ENCODE measurements at places on chromosomes 4 and X.
A peak's percentile ranks its signal among the peaks of the same experiment; 100 is the strongest.

GRCh38 chrX:35696760-35697234 is 101.3 kb upstream of the MAGEB16 start:
- no peak for DNase-seq

- no peak for DNase-seq
These were observed 1.5 kb downstream of the GPR101 start for GRCh38 chrX:137032341-137032694.

- DNase-seq: no peak
These were observed 457 bp upstream of the RAB9A start for GRCh38 chrX:13688384-13688957.

DNA sequence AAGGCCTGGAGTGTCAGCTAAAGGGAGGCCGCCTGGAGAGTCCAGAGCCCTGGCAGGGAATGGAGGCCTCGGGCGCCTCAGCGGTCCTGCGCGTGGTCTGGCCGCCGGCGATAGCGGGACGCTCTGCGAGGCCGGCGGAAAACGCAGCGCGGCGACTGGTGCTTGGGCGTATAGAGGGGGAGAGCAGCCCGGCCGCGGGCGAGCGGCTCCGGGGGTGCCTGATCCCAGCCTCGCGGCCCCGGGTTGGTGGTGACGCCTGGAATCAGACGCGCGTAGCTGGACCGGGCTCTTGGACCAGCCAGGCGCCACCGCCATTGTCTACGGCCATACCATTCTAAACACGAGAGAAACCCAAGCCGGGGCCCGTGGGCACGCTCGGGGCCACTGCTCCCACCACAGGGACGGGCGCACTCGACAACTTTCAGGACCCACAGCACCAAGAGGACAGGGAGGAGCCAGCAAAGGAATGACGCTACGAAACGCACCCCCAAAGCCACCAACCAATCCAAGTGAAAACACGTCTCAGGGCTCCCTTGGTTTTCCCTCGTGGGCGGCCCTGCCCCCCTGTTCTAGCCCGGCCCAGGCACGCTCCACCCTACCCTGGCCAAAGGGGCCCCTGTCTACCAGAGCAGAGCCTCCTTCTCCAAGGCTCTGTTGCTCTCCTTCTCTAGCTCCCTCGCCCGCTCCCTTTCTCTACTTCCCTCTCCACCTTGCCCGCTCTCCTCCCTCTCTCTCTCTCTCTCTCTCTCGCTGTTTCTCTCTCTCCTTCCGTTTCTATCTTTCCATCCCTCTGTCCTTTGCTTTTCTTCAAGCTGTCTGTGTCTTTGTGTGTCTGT is 7.8 kb downstream of the FRG2 start:
- DNase-seq: no peak

- no peak for DNase-seq
These were observed 67.4 kb downstream of the LARP7 start for GRCh38 chr4:112704322-112704721.

DNA sequence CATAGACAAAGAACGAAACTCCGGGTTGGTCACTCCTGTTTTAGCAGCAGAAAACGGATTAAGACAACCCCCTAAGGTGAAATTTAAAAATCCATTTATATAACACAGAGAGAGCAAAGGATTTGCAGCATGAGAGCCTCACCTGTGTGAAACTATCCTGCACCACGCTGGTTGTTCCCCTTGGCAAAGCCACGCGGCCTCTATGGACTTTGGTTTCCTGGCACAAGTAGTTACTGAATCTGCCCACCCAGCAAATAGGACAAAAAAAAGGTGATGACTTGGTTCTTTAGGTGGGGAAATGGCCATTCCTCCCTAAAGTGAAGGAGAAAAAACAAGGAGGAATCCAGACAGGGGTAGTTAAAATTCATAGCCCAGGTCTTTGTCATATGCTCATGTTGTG is 133.1 kb downstream of the PLS3 start:
- no peak for DNase-seq

DNA sequence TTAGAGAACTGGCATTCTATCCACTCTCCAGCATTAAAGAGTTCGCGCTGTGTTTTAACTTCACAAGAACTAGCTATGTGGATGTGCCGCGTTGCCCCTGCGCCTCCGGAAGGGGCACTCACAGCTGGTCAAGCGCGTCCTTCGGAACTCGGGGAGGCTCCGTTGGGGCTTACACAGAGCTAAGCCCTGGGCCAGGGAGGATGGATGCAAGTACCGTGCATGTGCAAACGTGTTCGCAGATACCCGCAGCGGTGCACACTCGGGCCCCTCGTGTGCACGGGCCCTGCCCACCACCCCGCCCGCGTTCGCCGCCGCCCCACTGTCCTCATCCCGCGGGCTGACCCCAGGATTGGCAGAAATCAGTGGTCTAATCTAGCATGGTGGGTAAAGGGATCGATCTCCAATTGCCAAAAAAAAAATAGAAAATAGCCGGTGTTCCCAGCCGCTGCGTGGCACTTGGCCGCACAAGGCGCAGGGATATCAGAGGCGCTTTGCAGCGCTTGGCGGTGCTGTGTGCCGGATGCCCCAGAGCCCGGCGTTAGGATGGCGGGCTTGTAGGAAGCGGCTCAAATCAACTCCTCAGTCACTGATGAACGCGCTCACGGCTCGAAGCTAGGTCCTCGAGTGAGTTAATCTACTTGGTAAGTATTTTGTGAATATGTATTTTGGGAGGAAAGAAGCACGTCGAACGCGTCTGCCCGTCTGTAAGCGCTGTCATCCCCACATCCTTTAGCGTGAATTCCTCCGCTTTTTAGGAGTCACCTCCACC is 989 bp upstream of the PCDH10 start:
- DNase-seq: no peak

DNA sequence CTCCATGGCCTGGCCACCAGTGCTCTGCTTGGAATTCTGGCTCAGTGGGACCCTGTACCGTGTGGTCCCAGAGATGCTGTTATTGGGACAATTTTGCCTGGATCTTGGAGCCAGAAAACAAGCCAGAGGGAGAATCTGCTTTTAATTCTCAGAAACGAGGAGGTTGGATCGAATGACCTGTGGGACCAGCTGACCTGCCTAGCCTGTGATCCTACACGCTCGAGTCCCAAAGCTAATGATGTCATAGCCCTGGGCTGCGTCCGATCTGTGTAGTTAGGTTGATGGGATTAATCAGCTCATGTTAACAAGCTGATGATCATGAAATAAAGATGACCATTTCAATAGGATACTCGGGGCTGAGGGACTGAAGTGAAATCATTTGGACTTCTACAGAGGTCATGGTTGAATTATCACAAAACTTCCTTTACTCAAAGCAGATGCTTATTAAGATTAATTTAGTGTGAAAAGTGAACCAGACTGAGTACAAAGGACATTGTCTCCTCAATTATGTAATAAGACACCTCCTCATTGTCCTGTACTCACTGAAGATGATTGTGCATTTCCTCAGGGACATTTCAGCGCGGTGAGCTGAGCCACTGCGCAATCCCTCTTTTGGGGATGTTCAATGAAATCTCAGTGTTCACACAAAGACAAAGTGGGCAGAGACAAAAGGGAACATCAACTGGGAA is 51.9 kb upstream of the STX18 start:
- no peak for DNase-seq

DNA sequence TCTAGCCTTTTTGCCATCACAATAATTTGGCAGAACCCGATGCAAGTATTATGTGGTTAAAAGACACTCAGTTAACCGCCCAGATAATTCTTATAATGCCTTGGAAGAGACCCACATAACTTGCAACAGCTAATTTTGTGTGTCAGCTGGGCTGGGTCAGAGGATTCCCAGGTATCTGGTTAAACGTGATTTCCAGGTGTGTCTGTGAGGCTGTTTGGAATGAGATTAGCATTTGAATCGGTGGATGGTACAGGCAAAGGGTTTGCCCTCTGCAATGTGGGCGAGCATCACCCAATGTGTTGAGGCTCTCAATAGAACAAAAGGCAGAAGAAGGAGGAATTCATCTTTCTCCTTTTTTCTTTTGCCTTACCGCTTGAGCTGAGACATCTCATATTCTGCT is 314.2 kb upstream of the PUDP start:
- DNase-seq: no peak

DNA sequence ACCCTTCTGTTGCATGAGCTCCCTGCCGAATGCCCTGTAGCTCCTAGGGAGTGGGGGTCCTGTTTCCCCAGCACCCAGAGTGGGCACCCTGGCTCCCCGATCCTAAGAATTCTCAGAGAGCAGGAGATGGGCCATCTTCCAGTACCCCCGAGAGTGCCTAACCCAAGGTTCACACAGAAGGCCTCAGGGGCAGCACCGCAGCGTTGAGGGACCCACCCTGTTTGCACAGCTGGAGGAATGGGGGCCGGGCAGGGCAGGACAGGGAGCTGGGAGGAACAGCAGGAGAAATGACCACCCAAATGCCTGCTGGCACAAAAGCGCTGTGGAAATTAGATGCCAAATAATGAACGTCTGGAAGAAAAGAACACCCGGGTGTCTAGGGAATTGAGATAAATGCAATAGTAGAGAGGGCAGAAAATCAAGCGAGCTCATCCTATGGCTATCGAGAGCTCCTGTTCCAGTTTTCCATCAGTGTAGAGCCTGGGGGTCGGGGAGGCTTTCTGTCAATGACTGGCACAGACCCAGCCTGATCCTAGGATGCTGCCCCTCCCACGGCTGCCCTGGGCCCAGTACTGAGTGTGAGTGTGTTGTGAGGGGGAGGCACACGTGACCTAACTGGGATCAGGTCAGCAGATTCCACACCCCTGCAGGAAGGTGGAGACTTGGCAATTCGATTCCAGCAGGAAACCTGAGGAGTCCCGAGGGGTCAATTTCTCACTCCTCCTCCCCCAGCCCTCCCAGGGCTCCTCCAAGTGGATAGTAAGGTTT is 25.7 kb downstream of the SEPTIN6 start:
- DNase-seq: no peak

DNA sequence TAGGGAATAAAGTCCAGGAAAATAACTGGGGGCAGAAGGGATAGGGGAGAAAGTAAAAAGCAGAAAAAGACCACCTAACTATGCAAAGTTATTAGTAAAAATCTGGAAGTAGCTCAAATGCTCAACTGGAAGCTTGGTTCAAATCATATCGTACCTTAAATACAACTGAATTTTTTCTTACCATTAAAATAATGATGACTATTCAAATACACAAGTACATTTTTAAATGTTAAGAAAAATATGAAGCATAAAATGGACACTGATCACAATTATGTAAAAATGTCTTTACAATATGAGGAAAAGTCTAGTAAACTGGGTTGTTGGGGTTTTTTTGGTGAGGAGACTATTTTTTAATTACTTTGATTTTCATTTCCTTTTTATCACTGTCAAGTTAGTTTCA is 3.1 kb downstream of the BRWD3 start:
- DNase-seq: no peak

- DNase-seq: no peak
These were observed 1264.7 kb downstream of the PCDH7 start for GRCh38 chr4:31984872-31985271.

GRCh38 chr4:41661442-41662076 is 87.0 kb downstream of the PHOX2B start:
- peak; percentile 49 for DNase-seq

GRCh38 chrX:1807301-1807731 is 192.5 kb downstream of the ASMT start:
- no peak for DNase-seq

DNA sequence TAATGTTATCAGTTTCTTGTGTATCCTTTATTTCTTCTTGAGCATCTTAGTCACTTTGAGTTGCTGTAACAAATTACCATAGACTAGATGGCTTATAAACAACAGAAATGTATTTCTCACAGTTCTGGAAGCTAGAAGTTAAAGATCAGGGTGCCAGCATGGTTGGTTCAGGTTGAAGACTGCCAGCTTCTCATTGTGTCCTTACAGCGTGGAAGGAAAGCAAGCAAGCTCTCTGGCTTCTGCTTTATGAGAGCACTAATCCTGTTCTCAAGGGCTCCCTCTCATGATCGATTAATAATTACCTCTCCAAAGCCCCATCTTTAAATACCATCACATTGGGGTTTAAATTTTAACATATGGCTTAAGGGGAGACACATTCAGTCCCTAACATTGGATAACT is 497.2 kb downstream of the RAPGEF2 start:
- DNase-seq: no peak

DNA sequence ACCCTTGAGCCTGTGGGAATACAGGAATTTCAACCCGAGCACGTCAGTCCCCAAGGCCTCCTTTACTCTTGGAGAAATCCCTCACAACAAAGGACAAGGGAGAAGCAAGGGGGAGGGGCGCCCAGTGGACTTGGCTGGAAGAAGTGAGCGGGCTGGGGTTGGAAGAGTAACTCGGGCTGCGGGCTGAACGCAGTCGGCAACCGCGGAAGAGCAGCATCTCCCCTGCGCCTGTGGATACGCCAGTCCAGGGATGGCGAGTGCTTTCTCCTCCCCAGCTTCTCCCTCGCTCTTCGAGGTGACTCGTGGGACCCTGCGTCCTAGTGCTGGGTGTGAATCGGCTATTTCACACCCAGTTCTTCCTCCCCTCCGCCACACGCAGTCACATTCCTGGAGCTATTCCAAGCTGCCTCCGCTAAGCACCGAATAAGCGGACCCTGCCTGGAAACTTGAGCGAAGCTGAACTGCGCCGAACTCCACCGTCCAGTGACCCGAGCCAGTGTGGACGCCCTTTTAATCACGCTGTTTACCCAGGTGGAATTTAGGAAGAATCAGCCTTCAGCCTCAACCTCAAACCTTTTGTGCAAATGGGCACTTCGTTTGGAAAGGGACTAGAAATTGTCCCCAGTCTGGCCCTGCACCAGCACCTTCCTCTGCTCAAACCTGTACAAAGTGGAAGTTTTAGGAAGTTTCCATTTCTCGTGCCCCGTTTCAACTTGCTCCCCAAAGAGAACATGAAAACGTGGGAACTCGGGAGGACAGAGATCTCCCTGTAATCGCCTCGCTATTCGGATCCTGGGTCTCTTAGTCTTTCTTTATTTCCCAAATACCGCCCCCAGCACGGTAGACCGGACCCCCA is 64.3 kb upstream of the WDR17 start:
- no peak for DNase-seq

DNA sequence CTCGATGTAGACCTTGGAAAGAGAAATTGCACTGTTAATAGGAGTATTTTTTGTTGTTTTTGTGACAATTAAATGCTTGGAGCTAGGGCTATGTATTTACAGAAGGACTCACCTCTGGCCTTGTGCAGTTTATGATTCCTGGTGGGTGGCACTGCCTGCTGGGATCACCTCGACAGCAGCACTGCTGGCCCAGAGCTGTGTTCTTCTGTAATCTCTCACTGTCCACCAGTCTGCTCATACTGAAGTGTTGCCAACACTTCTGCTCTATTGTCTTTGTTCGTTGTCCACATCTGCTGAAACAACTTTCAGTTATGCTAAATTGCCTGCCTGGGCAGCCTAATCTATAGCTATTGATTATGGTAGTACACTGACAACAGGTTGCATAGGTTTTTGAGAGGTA is 194.4 kb upstream of the ANK2 start:
- DNase-seq: no peak

DNA sequence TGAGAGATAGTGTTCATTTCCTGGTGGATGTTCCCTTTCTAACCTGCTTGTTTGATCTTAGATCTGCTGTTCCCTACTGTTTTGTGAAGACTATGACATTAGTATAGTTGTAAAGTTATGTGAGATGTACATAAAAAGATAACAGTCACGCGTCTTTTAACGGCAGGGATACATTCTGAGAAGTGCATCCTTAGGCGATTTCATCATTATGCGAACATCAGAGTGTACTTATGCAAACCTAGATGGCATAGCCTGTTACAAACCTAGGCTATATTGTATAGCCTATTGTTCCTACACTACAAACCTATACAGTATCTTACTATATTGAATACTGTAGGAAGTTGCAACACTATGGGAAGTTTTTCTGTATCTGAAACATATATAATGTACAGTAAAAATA is 50.4 kb downstream of the MCUB start:
- no peak for DNase-seq
